ENCODE measurements at places on chromosomes 7 and 10. TPM values are rescaled to one million over a fixed set of nuclear protein-coding genes. Genes with fewer than 3 reads are reported as not detected.

The PAPOLB gene
- polyA plus RNA-seq: not detected

The ABCA13 gene
- polyA plus RNA-seq: 0.61 TPM

- DNase-seq: no peak
- peaks cover 11% of the 10 kb centered on the region for H3K4me1 ChIP-seq
- no peak overlapping the region for H3K4me3 ChIP-seq
These were observed 12.4 kb downstream of the ZNF789 start for GRCh38 chr7:99485094-99485493.

GRCh38 chr7:41046776-41047175, 656.1 kb downstream of the INHBA start:
- DNase-seq: no peak
- no peak overlapping the region for H3K27ac ChIP-seq

GRCh38 chr10:22690614-22691431, 23.6 kb downstream of the PIP4K2A start:
- no peak for DNase-seq
- H3K27me3 ChIP-seq: no peaks in the 10 kb centered on the region
- no peak overlapping the region for H3K4me3 ChIP-seq
- no peaks in the 10 kb centered on the region for H3K4me1 ChIP-seq

All from keratinocyte (primary cell).